ENCODE measurements at places on chromosomes 5 and 9. TPM values are rescaled to one million over a fixed set of nuclear protein-coding genes. Genes with fewer than 3 reads are reported as not detected.

ANP32B gene
- total RNA-seq = 29.0 TPM

BTNL8 gene
- total RNA-seq = 0.45 TPM

GRCh38 chr9:104319685-104320084, 184.4 kb upstream of the OR13F1 start:
- DNase-seq = no peak

DNA sequence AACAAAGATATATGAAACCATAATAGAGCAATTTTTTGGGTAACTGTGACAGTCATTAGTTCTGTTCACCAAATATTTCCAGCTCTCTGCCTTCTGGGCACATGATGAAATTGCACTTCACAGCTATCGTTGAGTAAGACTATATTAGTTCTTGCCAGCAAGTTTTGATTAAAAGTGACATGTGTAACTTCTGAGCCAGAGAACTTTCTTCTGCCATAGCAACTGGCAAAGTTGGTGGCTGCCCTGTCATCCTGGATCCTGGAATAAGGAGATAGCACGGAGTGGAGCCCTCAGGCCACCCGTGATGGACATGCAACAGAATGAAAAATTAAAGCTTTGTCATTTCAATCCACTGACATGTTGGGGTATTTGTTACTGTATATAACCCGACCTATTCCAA, 194.4 kb upstream of the VCAN start:
- no peak for DNase-seq

DNA sequence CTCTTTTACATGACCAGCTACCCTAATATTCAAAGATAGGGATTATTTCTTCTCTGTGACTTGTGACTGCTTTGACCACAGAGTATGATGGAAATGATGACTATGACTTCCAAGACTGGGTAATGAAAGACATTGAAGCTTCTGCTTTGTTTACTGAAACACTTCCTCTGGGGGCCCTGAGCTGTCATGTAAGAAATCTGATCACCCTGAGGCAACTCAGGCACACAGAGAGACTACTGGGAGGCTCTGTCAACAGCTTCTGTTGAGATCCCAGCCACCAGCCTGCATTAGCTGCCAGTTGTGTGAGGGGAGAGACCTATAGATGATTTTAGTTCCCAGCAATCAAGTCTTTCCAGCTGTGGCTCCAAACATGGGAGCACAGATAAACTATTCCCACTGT, 76.5 kb downstream of the KCTD16 start:
- DNase-seq = no peak

DNA sequence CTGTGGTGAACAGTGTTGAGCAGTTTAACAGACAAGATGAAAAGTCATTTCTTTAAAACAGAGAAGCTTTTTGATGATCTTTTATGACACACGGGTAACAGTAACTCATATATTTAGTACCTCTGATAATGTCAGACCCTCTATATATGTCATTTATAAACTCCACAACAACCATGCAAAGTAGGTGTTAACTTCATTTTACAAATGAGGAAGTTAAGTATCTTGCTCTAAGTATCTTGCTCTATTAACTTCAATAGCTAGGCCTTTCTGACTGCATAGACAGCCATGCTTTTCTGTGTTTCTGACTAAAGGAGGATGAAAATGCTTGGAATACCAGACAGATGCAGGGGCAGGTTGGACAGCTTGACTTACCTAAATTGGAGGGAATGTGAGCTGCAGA, 1.8 kb downstream of the NUDT2 start:
- no peak for DNase-seq

THBS4 gene
- 0.23 TPM for total RNA-seq

DNA sequence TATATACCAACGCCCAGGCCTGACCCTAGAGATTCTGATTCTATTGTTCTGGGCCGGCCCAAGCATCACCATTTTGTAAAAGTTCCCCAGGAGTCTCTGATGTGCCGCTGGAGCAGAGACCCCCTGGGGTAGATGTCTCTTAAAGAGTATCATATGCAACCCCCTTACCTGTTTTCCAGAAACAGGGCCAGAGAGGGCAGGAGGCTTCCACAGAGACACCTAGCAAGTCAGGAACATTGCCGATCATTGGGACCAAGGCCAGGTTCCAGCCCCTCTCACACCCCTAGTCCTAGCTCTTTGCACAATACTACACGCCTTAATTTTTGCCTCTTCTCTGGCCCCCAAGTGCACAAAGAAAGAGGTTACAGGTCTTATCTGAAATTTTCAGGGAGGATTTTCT, 63.8 kb downstream of the TMOD1 start:
- DNase-seq = peak; percentile 33

DNA sequence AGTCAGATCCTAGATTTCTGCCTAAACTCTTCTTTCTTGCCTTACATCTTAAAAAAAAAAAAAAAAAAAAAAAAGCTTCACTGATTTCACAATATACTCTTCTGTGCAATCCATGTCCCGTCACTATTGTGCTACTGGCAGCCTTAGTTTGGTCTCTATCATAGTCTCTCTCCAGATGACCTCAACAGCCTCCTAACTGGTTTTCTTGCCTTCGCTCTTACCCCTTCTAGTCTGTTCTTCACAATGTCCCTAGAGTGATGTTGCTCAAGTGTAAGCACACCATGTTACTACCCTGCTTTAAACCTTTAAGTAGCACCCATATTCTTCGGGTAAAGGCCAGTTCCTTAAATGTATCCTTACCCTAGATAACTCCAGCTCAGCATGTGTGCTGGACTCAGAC, 25.8 kb downstream of the CD180 start:
- no peak for DNase-seq

- DNase-seq = no peak
These were observed 33.4 kb downstream of the TEK start for GRCh38 chr9:27142299-27142930.

GRCh38 chr5:18102733-18103132, 468.5 kb downstream of the TAF11L14 start:
- no peak for DNase-seq

GRCh38 chr5:56346741-56347535, 113.8 kb upstream of the ANKRD55 start:
- DNase-seq = no peak

DNA sequence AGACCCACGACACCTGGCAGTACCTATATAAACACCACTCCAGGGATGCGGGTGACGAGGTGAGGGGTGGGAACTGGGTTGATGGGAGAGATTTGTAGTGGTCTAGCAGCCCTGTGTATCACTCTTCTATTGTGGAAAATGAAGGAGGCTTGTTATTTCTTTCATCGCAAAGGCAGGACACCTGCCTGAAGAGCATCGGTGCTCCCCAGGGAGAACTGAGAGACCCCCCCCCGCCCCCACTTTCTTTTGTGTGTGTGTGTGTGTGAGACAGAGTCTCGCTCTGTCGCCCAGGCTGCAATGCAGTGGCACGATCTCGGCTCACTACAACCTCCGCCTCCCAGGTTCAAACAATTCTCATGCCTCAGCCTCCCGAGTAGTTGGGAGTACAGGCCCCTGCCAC, 8.3 kb upstream of the WDR5 start:
- DNase-seq = no peak

DNA sequence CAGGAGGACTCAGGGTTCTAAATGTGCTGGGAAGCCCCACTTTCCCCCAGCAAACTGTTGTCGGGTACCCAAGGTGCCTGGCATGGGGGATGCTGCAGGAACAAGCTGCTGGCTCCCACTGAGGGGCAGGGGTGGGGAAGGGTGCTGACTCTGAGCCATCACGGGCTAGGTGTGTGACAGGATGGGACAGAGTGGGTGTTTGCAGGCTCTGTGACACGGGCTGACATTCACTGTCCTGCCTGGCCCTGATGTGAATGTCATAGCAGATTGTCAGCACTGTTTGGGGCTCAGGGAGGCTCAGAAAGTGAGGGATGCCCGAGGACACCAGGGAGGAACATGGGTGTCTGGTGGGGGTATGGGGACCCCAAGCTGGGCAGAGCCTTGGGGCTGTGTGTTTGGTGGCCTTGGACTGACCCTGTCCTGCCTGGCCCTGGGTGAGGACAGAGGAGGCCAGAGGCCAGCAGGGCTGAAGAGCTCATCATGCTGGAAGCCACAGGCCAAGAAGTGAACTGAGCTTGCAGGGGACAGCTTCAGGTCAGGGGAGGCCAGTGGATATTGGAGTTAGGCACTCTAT, 20.6 kb downstream of the WNK2 start:
- DNase-seq = no peak

DNA sequence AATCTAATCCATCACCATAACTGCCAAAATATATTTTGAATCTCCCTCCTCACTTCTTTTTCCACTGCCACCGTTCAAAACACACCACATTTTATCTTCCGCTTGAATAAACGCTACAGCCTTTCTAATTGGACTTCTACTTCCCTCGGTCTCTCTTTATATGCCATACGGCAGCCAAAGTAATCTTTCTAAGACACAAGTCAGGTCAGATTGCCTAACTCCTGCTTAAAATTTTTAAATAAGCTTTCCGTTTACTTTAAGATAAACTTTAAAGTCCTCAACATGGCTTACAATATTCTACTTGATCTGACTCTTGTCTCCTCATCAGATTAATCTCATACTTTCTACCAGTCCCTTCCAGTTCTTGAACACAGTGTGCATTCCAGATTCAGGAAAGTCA, 9.7 kb downstream of the AFF4 start:
- DNase-seq = no peak

SPINK6 gene
- not detected for total RNA-seq

DNA sequence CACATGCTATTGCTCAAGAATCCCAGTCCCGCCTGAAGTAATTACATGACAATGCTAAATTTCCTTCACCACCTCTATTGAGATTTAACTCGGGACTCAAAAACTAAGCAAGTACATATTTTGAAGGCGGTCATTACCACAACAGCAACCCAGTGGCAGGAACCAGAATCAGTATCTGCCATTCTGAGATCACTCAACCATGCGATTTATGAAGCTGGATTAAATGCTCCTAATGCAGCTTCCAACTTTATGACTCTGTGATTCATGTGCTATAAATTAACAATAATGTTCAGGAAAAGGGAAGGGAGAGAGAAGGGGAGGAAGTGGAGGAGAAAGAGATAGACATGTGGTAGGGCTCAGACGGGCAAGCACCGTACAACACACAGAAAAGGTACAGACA, 194.7 kb downstream of the DNAH5 start:
- DNase-seq = no peak

- DNase-seq = no peak
These were observed 73.8 kb upstream of the SLIT3 start for GRCh38 chr5:169374761-169375160.

DNA sequence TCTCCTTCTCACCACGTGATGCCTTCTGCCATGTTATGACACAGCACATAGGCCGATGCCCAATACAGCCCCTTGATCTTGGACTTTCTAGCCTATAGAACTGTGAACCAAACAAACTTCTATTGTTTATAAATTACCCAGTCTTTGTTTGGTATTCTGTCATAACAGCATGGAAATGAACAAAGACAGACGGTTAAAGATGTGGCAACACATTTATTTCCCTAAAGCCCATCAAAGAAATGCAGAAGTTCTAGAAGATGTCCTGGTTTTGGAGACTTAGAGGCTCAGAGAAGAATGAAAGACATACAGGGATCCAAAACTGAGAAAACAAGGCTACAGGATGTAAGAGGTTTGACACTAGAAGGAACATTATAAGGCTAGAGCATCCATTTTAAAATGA, 600.8 kb upstream of the DAB2 start:
- no peak for DNase-seq

DNA sequence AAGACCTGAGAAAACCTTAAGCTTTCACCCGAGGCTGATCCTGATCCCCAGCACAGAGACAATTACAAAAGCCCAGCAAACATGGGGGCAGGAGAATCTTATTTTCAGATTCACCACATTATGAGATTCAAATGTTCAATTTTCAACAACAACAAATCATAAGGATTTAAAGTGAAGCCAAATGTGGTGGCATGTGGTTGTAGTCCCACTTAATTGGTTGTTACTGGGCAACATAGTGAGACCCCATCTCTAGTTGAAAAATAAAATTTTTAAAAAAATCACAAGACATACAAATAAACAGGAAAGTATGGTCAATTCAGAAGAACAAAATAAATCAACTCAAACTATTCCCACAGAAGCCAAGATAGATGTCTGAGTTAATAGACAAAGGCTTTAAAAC, 3.9 kb upstream of the RABGAP1 start:
- DNase-seq = no peak

GRCh38 chr9:36030871-36031270, 5.8 kb upstream of the RECK start:
- no peak for DNase-seq

DNA sequence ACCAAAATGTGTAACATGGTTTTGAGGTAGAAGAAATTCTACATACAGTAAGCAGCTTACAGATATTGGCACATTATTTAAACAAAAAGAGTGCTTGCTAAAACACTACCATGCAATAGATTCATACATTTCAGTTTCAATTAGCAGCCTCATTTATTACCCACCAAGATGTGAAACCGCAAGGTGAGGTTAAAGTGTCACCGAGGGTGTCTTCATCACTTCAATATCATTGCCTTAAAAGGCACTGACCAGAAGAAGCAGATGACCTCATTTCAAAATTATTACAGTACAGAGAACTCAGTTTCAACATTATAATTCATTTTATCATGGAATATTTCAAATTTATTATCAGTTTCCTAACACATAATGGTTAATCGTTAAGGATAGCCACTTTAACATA, 302.2 kb downstream of the ISL1 start:
- no peak for DNase-seq

CD72 gene
- 0.93 TPM for total RNA-seq

DNA sequence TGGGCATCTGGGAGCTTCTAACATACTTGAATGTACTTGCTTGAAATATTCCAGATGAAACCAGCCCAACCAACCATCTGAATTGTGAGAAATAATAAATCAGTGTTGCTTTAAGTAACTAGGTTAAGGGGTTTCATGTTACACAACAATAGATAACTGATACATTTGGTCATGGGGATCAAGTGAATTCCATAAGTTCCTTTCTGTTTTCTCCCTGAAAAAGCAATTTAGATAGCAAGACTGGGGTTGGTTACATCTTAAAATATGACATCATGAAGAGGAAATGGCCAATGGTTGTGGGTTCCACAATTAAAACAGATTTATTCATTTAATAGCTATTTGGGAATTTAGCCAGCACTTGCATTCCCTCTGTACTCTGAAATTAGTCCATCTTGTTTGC, 559.7 kb downstream of the TLR4 start:
- DNase-seq = no peak

- DNase-seq = no peak
These were observed 156.2 kb downstream of the SPATA31D1 start for GRCh38 chr9:82144803-82145202.

GRCh38 chr5:114822863-114823262, 346.8 kb downstream of the TRIM36 start:
- no peak for DNase-seq

FAM151B gene
- total RNA-seq = 1.2 TPM

Measured in left lobe of liver (tissue), 2 donors.